ENCODE measurements at places on chromosomes 3 and 15. TPM values are rescaled to one million over a fixed set of nuclear protein-coding genes. Genes with fewer than 3 reads are reported as not detected.

CELSR3 gene
- total RNA-seq, result 0.54 TPM

CCR1 gene
- total RNA-seq, result 0.98 TPM

DNA sequence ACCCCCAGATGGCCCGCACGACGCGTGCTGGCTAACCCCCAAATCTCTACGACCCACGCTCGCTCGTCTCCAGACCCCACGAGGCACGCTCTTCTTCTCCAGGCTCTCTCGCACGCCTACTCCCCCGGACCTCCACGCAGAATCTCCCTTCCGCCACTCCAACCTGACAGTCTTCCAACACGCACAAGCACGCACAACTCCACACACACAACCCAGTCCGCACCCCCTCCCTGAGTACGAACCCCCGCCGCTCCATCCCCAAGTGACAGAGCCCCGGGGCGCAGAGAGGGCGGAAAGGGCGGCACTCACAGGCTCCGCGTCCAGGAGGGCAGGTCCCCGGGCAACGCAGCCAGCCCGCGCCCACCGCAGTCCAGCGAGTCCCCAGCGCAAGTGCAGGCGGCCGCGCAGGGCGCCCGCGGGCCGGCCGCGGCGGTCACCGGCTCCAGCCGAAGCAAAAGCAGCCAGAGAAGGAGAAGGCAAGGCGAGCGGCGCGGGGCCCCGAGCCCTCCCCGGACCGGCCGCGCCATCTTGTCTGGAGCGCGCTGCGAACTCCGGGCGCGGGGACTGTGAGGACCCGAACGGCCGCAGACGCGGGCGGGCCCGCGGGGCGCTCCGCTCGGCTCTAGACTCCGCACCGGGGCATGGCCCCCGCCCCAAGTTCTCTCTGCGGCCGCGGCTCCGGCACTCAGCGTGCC lies 794 bp downstream of the LRIG1 start:
- peaks cover 39% of the 10 kb centered on the region for H3K4me1 ChIP-seq
- DNase-seq, result peak; percentile 40
- H3K27me3 ChIP-seq, result no peaks in the 10 kb centered on the region
- H3K4me3 ChIP-seq, result peak overlapping the region; percentile 98

DNA sequence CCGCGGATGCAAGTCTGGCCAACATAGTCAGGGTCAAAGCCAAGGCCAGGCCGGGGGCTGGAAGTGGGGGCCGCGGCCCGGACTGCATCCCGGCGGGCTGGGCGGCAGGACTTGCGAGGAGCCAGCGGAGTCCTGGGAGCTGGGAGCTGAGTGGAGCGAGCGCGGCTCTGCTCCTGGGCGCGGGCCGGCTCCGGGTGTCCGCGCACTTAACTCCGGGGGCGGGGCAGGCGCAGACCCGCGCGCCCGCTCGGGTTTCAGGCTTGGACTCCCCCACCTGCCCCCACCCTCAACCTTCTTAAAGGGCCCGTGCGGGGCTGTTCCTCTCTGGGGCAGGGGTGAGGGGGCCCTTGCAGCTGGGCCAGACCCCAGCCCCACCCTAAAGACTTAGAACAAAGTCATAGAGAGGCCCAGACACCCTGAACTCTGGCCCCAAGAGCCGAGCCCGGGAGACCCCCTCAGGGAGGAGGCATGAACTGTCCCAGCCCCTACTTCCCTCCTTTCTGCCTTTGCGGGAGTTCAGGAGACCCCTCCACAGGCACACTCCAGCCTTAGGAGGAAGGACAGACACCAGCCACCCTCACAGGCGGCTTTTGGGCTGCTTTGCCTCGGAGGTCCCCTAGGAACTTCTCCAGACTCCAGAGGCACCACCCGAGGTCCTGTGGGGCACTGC lies at the start of gene CSPG4:
Gene CSPG4, minus strand, starts transcription at position 181 of the 670 bp plus-strand sequence. Its CDS starts 93 bp downstream, at position 88.
- DNase-seq, result peak; percentile 48
- peaks cover 30% of the 10 kb centered on the region for H3K4me1 ChIP-seq
- no peak within 1 kb of the TSS for H3K4me3 ChIP-seq
- H3K27me3 ChIP-seq, result no peaks in the 10 kb centered on the region
- H3K36me3 ChIP-seq, result no peaks in the 10 kb centered on the region

GRCh38 chr15:25172691-25173090 lies 217.9 kb downstream of the SNRPN start:
- no peak overlapping the region for H3K4me3 ChIP-seq
- H3K4me1 ChIP-seq, result no peaks in the 10 kb centered on the region
- H3K27me3 ChIP-seq, result no peaks in the 10 kb centered on the region

DNA sequence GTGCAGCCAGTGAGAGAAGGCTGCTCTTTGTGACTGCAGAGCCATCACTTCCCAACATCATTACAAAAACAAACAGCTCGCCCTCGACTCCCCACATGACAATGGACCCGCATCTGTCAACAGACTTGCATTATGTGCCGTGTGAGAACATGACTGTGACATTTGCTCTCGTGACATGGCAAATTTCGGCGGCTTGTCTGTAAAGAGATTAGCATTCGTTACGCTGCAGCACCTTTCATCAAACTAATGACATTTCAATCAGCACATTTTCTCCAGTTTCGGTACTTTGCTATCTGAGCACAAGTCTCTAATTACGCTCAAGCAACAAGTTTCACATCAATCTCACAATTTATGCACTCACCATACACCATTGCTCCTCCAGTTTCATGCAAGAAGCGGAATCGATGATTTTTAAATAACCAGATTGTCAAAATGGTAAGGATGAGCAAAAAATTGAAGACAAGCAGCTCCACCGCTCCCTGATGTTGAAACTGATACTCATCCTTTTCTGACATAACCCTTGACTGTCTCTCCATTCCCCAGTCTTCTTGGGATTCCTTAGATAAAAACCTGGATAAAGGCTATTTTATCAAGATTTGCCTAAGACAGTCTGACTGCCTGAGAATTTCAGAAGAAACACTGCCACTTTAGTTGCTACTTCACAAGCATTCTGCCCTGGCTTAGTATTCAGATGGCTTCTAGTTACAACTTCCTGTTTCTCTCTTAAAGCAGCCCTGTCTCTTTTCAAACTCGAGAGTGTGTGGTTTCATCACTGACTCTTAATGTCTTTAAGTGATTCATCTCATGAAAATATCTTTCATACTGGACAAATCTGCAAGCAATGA lies at the start of gene SLC9A9:
Gene SLC9A9, minus strand, starts transcription at position 682 of the 845 bp plus-strand sequence. Its CDS starts 146 bp downstream, at position 536.
- H3K27ac ChIP-seq, result peak within 1 kb of the TSS; percentile 41
- H3K4me1 ChIP-seq, result no peaks in the 10 kb centered on the region
- peak within 1 kb of the TSS; percentile 1 for H3K4me3 ChIP-seq
- no peaks in the 10 kb centered on the region for H3K36me3 ChIP-seq
